ENCODE measurements at places on chromosomes 7 and 10.

DNA sequence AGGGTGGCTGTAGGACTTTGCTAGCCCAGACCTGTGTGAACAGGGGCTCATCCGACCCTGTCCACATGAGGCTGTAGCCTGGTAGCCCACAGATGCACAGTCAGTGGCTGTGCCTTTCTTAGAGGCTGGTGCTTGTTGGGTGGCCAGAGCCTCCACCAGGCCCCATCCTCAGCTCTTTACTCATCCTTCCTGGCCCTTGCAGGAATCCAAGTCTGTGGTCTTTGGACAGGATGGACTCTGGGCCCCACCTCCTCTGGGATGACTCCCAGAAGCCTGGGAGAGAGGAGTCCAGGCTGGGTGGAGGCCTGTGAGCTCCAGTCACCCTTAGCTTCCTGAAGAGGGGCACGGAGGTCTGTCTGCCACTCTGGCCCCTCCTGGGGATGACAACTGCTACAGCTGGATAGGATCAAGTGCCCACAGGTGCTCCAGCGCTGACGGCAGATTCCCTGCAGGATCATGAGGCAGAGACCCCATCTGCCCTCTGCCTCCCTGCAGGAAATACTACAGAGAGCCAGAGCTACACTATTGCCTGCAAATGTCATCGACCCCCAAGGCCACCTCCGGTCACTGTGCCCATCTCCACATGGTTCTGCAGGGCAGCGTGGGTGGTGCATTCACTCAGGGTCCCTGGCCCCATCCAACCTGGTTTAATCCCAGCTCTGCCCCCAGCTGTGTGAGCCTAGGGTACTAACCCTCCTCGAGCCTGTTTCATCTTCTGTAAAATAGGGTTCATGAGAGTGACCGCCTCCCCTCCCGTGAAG lies 114.5 kb downstream of the PTPN20 start:
- peak; percentile 35 for DNase-seq

GRCh38 chr7:28623105-28623730 lies 210.9 kb downstream of the CREB5 start:
- no peak for DNase-seq

- no peak for DNase-seq
Measured at GRCh38 chr10:79046741-79047583, 21.8 kb upstream of the ZMIZ1 start.

DNA sequence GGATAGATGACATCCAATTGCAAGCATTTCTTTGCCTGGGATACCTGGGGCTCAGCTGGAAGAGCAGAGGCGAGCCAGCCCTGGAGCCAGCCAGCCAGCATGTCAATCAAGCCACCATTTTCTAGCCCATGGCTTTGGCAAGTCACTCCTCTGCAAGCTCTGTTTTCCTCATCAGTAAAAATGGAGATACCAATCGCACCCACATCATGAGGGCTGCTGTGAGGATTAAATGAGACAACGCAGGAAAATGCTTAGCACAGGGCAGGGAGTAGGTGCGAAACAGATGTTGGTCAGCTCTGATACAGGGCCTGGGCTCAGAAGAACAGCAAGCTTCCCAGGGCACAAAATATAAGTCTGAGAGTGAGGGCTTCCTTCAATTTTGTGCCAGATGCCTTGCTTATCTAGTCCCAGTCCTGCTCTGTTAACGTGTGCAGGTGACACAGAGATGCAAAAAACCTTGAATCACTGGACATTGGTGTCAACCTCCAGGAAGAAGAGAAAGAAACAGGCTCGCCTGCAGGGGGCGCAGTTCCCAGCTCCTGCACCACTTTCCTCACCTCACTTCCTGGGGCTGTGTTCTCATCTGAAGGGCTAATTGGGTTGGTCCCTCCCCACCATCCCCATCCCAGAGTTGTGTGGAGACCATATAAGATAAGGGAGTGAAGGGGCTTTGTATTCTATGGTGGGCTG lies 72.8 kb upstream of the CACUL1 start:
- DNase-seq, result peak; percentile 16

DNA sequence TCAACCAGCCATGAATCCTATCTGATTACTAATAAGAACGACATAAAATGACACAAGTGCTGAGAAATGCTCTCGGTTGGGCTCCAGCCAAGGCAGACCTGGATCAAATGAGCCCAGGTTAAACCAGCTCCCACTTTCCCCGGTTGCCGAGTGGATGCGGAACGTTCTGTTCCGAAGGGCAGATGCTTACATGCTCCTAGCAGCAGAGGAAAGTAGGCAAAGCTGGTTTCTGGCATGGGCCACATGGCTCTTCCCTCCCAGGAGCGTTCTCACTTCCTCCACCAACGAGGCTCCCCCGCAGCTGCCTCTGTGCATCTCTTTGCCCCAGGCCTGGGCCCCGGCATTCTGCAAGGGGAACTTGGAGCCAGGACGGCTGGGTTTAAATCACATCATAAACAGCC lies 61.8 kb upstream of the SDK1 start:
- DNase-seq, result no peak

All from Caco-2 (cell line).